ENCODE measurements at places on chromosomes 7 and 10.

DNA sequence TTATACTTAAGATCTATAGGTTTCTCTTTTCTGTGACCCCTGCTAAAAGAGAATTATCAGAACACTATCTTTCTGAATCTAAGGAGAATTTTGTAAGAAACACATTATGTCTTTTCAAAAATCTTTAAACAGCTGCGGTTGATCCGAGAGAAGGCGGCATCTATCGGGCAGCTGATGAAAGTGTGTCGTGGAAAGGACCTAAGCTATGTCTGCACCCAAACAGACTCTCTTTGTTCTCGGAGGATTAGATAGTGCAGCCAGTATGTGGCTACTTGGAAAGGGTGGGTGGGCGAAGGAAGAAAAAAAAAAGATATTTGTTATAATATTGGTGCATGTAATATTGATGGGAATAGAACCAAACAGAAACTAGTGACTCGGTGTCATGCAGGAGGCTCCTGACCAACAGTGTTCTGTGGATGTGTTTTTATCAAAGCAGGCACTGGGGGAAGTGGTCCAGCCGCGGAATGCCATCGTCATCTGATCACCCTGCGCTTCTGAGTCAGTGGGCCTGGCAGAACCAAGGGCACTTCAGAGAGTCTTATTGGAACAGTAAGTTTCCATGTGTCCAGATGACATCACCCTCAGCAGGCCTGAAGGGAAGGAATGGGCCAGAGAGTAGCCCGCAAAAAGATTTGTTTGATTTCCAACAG lies 509.7 kb upstream of the AKR1E2 start:
- peak; percentile 88 for DNase-seq

DNA sequence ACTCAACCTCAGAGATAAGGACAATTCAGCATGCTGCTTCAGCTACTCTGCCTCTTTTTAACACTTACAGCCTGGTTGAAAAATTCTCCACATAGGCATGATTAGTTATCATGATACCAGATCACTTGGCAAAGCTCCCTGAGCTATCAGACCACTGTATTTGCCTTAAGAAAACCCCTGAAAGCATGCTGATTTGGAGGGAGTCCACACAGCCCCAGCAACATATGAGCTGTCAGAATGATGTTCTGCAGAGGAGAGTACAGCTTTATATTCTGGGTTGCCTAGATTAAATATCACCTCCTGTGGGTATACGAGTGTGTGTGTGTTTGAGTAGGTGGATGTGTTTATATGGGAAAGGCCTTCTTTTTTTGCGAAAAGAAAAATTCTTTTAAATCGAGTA lies 170.2 kb upstream of the CHRM2 start:
- DNase-seq: no peak

DNA sequence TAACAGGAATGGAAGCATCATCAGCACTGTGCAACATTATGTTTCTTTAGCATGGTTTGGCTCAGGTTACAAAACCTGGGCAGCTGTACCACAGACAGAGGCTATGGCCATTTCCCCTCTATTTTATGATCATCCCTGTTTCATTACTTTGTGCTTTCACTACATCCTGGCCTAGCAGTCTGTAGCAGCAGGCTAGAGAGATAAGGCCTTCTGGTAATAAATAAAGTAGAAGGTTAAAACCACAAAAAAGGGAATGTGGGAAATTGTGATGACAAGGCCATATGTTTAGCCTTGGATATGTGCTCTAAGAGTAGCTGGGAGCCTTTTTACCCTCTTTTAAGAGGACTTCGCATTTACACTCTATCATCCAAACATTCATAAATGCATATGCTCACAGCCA lies 266.2 kb upstream of the PHF14 start:
- DNase-seq: no peak

GRCh38 chr10:191703-192518 lies 56.7 kb downstream of the ZMYND11 start:
- peak; percentile 56 for DNase-seq

GRCh38 chr7:151894111-151895007 lies 17.4 kb upstream of the PRKAG2 start:
- DNase-seq: peak; percentile 52

GRCh38 chr7:102453319-102453718 lies 11.3 kb downstream of the ALKBH4 start:
- DNase-seq: peak; percentile 79

GRCh38 chr7:44914992-44915607 lies 29.8 kb upstream of the PURB start:
- DNase-seq: peak; percentile 66

- no peak for DNase-seq
Measured at GRCh38 chr10:84478151-84478550, 149.8 kb downstream of the CCSER2 start.

DNA sequence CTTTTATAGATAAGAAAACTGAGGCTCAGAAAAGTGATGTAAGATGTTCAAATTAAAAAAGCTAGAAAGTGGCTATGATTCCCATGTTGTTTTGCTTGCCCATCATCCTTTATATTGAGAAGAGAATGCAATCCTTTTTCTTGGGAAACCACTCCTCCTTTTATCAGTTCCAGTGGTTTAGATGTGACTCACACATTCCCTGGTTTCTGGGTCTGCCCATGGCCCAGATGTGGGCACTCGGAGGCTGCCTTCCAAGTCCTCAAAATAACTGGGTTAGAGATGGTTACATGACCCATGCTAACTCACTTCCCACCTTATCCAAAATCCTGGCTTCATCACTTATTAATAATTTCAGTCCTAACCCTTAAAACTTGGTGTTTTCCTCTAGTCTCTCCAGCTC lies 550.0 kb downstream of the MDFIC start:
- DNase-seq: no peak

GRCh38 chr10:128863411-128863810 lies 603.6 kb upstream of the MGMT start:
- no peak for DNase-seq

GRCh38 chr10:46545861-46546590 lies 10.4 kb downstream of the GPRIN2 start:
- DNase-seq: peak; percentile 87

DNA sequence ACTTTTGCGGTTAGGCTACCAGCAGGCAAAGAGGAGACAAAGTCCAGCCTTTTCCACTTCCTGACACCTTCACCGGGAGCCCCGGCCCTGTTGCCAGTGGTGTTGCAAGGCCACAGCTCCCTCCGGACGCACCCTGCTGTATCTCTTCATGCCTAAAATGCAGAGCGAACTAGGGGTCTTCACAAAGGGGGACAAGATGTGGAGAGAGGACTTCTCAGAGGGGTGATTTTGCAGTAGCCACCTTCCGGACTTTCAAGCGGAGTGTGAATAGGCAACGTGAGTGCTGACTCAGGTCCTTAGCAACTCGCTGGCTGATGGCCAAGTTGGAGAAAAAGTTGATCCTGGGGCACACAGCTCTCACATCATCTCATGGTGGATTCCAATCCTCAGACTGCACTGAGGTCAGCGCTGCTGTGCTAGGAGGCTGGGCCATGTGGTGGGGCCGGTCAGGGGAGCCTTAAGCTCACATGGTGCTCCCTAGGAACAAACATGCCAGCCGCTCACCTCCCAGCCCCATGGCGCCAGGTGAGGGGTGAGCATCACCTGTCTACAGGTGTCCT lies 166.3 kb downstream of the LCOR start:
- peak; percentile 83 for DNase-seq

DNA sequence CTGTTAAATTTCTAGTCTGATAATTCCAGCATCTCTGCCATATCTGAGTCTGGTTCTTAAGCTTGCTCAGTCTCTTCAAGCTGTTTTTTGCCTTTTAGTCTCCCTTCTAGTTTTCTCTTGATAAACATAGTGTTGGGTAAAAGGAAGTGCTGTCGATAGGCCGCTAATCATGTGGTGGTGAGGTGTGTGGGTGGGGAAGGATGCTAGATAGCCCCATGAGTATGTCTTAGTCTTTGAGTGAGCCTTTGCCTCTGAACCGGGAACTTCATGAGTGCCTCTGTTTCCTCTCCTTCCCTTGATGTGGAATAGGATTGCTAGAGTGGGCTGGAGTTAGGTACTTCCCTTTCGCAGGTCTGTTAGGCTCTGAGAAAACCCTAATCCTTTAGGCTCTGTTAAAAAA lies 441.8 kb downstream of the INHBA start:
- no peak for DNase-seq

GRCh38 chr10:29651767-29652166 lies 17.0 kb upstream of the SVIL start:
- DNase-seq: no peak

DNA sequence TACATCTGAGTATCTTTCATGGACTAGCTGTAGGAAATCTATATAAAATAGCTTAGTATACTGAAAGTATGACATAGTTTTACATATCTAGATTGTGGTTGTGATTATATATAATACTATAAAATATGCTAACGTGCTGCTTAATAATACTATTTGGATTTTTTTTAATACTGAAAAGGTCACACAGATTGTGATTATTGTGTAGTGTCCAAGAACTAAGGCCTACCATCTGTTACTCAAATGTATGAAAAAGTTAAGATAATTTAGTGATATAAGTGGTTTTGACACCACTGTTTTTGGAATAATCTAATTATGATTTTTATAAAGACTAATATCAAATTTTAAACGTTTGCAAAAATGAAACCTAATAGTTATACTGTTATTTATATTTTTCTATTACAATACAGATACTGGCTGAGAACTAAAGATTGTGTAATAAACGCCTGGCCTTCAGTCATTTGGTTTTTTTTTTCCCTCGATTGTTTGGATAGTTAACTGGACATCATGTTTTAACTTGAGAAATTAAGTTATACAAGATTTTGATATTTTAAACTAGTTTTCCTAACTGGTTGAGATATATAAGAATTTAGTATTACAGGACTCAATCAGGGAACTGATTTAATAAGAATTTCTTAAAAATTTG lies 12.6 kb downstream of the PTEN start:
- DNase-seq: no peak

GRCh38 chr7:33446551-33446950 lies 317.2 kb downstream of the BBS9 start:
- no peak for DNase-seq

DNA sequence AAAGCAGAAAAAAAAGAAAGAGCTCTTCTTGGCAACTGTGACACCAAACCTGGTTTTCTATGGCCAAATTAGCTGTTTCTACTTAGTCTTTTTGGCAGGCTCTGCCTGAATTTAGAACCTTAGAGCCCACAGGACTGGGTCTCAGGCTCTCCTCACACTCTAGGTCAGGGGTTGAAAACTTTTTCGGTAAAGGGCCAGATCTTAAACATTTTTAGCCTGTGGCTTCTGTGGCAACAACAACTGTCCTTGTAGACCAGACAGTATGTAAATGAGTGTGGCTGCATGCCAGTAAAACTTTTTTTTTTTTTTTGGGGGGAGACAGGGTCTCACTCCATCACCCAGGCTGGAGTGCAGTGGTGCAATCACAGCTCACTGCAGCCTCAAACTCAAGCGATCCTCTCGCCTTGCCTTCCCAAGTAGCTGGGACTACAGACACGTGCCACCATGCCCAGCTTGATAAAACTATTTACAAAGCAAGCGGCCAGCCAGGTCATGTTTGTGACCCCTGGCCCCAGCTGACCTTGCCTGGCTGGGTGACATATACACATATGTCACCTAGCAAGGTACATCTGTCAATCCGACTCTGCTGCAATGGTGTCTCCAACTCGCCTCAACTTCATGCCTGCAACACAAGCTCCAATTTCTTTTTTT lies 17.4 kb downstream of the KPNA7 start:
- DNase-seq: no peak

GRCh38 chr7:26958834-26959233 lies 94.4 kb upstream of the SKAP2 start:
- DNase-seq: peak; percentile 85

DNA sequence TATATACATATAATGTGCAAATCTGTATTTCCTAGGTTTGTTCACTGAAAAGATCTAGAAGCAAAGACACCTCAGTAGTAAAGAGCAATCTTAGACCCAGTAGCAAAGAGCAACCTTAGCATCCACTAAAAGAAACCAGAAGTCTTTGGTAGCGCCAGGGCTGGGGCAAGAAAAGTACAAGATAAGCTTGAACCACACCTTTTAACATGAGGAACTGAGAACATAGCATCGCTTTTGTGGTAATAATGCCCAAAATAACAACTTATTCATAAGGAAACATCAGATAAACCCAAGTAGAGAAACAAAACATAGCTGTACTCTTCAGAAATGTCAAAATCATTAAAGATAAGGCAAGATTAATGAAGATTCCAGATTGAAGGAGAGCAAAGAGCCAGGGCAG lies 173.4 kb downstream of the IMMP2L start:
- DNase-seq: no peak

DNA sequence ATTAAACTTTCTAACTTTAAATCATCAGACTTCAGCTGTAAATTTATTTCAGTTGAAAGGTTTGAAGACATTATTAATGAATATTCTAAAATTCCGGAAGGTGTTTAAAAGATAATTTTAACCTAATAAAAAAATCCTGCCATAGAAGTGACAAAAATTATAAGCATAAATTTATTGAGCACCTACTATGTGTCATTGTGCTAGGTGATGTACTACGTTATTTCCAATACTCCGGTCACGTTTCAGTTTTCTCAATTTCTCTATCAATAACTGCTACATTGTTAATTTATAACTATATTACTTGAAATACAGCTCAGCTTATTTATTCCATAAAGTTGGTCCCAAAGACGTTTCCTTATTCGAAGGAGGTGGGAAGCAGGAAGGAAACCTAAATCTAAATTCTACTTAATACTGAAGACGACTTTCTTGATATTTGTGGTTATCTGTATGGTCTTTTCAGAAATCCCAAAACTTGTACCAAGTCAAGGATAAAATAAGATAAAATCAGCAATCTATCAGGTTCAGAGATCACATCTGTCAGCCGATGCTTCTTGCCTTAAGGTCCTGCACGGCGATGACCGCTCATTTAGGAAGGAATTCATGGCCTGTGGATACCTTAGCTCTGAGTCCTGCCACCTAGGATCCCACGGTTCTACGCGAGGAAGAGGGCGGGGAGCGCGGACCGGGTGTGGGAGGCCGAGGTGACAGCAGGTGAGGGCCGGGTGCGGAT lies 1.2 kb upstream of the ZEB1 start:
- DNase-seq: no peak

DNA sequence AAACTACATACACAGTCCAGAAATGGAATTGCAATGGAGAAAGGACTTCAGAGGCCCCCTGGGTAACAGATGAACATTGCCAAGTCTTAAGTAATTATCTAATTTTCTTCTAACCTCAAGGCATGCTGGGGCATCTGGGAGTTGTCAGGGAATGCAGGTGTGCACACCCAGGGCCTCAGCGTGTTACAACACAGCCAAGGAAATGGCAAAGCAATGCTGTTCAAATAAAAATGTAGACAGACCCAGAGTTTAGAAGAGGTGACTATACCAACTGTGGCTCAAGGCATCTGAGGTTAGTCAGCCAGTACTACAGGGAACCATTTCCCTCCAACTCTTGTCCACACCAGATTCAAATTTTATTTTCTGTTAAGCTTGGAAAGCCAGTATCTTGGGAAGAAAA lies 73.6 kb downstream of the CCDC3 start:
- no peak for DNase-seq

GRCh38 chr10:29450405-29450804 lies 161.5 kb downstream of the LYZL1 start:
- no peak for DNase-seq

- DNase-seq: peak; percentile 42
Measured at GRCh38 chr10:43287056-43288007, 20.5 kb upstream of the RASGEF1A start.

DNA sequence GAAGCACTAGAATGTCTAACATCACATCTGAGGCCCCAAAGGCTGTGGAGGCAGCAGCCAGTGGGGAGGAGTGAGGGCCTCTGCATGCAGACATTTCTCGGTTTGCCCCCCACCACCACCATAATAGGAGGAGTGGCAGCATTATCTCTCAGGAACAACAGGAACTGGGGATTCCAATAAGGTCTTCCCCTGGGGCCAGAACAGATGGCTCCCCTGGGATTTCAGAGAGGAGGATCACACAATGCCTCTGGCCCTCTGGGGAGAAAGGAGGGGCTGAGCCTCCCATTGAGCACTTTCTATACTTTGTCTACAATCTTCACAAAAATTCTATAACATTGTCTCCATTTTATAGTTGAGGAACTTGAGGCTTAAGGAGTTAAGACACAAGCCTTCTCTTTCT lies 61.1 kb downstream of the GRID1 start:
- DNase-seq: no peak

Measured in osteoblast (primary cell).